Right forelimb (tissue), 1 donor: ENCODE measurements at places on chromosomes 4 and X.

DNA sequence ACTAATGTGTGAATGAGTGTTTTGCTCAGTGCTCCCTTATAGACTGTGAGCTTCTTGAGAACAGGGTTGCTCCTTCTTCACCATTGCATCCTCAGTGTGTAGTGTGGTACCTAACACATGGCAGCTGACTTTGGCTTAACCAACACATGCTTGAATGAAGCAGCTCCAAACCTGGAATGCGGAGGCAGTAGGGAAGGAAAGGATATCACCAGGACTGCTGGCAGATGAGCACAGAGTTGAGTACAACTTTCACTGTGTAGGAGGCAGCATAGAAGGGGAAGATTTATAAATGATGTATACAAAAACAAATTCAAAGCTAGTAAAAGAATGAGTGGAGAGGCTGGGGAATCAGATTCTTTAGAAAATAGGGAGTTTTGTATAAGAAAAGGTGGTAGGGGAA lies 174.3 kb downstream of the SLIT2 start:
- no peak for DNase-seq

DNA sequence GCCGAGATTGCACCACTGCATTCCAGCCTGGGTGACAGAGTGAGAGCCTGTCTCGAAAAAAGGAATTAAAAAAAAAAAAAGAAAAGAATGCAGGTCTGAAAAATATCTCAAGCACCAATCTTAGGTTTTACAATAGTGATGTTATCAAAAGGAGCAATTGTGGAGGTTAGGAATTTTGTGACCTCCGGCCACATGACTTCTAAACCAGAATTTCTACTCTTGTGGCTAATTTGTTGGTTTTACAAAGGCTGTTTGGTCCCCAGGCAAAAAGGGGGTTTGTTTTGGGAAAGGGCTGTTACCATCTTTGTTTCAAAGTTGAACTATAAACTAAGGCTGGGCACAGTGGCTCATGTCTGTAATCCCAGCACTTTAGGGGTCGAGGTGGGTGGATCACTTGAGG lies 15.4 kb upstream of the ZNF41 start:
- DNase-seq: no peak

GRCh38 chrX:72305286-72306084 lies at the start of gene CITED1:
Gene CITED1 (minus strand): TSS chrX:72305914. CDS start chrX:72302869, 3,045 bp downstream.
- DNase-seq: peak; percentile 55

DNA sequence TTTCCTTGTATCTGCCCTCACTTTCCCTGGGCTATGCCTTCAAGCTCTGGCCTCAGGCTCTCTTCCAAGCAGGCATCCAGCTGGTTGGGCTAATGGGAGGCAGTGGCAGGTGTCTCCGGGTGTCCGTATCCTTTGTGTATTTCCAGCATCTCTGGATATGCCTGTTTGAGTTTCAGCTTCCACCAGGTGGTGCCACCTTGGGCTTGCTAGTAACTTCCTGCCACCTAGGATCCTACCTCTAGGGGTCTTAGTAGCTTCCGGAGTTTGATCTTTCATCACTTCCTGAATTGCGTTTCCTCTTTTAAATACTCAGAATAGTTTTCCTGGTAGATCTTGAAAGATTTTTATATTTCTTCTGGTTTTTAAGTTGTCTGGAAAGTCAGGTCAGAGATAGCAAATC lies 23.2 kb upstream of the ANOS1 start:
- DNase-seq: no peak

DNA sequence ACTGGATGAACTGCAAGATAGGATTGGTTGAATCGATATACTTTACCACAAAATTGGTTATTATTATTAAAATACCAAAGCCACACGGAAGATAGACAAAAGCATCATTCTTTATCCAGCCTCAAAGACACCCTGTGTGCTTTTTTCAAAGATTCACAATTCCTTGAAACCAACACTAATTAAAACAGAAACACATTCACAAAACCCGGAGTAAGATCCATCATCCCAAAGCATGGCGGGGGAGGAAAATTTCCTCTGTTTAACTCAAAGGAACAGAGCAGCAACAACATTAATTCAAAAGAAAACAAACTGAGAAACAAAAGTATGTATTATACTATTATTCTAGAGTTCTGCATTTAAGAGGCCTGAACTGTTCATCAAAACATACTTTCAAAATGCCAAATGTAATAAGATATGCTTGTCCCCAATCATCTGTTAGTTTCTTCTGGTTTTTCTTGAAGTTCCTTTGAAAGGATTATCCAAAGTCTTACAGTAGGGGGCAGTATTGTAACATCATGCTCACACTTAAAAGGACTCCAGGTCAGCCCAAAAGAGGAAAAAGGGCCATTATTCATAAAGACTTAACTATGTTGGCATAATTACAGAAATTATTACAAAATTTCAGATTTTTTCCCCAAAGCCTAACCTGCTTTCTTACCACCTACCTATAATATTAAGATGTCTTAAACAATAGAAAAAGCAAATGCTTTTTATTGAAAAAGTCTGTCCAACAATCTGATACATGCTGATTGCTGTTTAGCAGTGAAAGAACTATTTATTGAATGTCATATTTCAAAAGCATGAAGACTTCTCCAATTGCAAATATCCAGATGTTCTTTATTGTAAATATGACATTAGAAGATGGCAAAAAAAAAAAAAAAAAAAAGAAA lies 168.7 kb downstream of the SCFD2 start:
- DNase-seq: no peak

GRCh38 chrX:10577853-10578252 lies 42.5 kb downstream of the MID1 start:
- no peak for DNase-seq

DNA sequence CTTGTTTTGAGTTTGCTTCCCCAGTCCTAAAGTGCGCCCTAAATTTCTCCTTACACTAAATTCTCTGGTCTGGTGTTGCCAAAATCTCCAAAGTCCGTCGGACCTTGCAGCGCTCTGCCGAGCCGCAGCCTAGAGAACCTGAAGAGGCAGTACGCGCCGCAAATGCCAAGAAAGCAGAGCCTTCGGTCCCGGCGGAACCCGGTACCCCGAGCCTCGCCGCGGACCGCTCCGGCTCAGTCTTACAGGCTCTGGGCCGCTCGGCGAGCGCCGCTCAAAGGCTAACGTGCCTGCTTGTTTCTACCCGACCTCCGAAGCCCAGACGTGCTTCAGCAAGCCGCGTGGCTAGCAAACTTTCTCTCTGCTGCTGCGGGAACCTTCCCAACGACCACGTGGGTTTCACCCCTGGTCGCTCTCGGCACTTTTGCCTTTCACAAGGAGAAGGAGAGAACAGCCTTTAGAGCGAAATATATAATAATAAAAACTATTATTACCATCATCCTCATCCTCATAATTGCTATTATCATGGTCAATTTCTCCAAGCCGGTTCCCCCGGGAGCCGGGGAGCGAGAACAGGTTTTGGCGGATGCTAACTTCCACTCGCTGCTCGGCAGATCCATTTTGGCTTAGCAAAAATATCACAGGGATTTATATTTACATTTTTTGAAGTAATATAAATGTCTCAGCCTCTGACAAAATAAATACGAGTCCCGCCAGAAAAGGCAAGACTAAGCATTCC lies 2.2 kb upstream of the HTR2C start:
- DNase-seq: peak; percentile 28

DNA sequence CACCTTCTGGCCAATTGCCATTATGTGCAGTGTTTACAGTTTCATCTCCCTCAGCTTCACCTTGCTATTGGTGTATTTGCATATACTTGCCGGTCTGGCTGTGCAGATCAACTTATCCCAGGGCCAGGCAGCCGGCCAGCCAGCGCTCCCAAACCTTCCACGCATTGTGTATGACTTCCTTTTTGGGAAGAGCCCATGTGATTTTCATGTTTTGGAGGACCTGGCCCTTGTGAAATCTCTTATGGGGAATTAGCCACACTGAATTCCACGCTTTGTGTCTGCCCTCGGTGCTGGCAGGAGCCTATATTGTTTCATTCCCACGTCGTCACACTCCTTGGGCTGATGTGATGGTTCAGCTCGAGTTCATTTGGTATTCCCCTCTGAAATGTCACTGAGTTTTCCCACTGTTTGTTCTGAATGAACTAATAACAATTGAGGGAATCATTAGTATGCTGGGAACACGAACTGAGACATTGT lies 6.0 kb upstream of the PDLIM3 start:
- peak; percentile 59 for DNase-seq

DNA sequence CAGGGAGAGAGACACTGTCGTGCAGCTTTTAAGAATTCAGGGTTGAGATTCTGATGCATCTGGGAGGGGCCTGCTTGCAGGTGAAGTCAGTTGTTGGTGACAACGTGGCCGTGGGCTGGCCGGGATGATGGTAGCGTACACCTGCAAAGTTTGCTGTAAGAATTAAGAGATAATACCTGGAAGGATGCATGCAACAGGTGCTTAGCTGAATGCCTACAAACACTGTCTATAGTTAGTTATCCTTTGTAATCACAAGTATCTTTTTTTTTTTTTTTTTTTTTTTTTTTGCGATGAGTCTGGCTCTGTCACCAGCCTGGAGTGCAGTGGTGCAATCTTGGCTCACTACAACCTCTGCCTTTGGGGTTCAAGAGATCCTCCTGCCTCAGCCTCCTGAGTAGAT lies 259.6 kb downstream of the ASMT start:
- no peak for DNase-seq

GRCh38 chr4:173125216-173125812 lies 43.3 kb upstream of the GALNT7 start:
- no peak for DNase-seq

- DNase-seq: no peak
Measured at GRCh38 chr4:186485150-186485549, 70.2 kb downstream of the MTNR1A start.

DNA sequence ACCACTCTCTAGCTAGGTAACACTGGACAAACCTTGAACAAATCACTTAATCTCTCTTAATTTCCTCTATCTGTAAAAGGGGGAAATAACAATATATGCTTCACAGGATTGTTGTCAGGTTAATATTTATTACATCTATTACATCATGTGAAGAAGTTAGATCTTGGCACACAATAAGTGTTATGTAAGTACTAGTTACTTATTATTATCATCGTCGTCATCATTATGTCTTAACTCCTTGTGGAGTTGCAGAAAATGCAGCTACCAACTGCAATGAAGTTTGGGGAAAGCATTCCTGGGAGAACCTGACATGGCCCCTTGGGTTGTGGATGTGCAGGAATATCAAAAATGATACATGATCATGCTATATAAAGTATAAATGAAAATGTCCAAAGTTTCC lies 4.8 kb upstream of the JCHAIN start:
- no peak for DNase-seq

GRCh38 chr4:97911236-97911906 lies 231.9 kb downstream of the STPG2 start:
- no peak for DNase-seq

DNA sequence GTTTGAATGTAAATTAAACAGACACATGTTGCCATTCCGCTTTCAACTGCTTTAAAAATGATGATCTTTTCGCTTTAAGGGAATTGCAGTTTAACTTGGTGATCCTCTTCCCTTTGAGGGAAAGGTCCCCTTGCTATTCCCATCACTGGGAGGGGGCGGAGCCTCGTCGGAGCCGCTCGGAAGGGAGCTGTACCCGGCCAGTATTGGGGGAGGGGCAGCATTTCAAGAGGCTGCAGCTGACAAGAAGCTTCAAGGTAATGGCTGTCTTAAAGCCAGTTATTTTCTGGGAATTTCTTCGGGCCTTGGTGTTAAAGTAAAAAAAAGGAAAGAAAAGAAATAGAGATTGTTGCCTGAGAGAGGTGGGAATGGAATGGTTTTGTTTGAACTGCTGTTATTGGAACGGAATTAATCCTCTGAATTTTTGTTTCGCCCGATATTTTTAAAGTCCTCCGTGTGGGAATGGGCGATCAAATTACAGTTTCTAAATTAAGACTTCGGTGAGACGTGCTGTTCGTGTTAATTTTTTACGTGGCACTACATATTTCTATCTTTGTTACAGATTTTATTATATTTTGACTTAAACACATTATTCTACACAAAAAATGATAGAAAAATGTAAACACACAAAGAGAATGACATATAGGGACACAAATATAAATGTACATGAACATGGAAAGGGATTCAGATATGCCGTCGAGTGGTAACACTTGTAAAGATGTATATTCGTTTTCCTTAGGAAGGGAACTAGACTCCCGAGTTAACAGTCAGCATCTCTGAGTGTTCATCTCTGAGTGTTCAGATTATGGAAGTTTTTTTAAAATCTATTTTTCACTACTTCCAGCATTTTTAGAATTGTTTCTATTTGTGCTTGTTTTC lies 9.2 kb downstream of the PWWP3B start:
- peak; percentile 81 for DNase-seq

DNA sequence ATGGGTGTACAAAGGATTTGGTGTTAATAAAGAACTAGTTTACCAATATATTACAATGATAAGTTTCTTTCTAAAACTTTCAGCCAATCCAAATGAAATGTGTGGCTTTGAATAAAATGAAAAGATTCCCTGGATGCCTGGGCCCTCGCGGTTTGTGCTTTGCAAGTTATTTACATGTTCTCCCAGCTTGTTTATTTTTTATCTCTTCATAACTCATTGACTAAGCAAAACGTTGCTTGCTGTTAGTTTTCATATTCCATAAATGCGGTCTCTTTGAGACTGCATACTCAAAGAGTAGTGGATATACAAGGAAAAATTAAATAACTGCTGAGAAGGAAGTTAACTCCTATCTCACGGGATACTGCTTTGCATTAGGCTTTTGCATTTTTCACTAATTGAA lies 26.0 kb downstream of the FHDC1 start:
- no peak for DNase-seq

DNA sequence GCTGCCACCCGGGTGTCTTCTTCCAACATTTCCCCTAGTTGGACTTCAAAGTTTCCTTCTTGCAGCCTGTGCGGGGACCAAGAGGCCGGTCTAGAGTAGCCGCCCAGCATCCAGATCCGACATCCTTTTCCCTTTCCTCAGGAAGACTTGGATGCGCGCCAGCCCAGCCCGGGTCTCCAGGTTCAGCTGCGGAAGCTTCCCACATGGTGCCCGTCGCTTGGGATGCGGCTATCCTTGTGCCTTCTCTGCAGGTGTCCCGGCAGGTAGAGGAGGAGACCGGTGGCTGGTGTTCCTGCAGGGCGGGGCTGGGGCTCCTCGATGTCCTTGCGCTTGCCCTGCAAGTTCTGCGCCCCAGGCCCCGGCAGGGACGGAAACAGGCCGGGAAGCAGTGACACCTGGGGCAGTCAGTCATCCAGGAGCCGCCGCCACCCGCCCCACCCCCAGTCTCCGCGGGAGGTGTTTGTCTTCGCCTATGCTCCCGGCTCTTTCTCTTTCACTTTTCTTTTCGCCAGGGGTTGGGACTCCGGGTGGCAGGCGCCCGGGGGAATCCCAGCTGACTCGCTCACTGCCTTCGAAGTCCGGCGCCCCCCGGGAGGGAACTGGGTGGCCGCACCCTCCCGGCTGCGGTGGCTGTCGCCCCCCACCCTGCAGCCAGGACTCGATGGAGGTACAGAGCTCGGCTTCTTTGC lies at the start of gene IL15:
IL15 (plus strand) TSS at position 502 of the 689 bp plus-strand sequence. CDS start 82,882 bp downstream, outside the sequence.
- peak; percentile 62 for DNase-seq

DNA sequence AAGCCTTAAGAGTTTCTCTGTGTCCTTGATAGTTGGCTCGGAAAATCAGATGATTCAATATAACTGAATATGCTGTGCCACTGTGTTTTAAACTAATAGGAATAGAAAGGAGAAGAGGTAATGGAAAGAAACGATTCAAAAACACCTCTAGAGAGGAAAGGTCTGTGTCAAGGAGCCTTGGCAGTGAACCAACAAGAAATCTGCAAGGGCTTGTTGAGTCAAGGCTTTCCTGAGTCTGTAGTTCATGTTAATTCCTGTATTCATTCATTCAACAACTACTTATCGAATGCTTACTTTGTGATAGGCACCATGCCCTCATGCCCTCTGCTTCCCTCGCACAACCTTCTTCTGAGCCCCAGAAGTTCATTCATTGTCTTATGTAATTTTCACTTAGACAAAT lies 336.0 kb downstream of the PDHA2 start:
- DNase-seq: no peak

- DNase-seq: no peak
Measured at GRCh38 chr4:173415885-173416653, 17.2 kb upstream of the SCRG1 start.
